Fibroblast of skin of right biceps (primary cell): ENCODE measurements at places on chromosomes 2 and 18.

- no peak for DNase-seq
Observed at GRCh38 chr2:96549967-96550786, 13.6 kb downstream of the ARID5A start.

GRCh38 chr2:215138479-215138878 is at the start of gene ABCA12:
TSS of gene ABCA12 (minus strand) at chr2:215138626. CDS start at chr2:215138208, 418 bp downstream.
- no peak for DNase-seq

GRCh38 chr2:46504685-46505471 is 25.5 kb downstream of the TMEM247 start:
- DNase-seq = no peak

DNA sequence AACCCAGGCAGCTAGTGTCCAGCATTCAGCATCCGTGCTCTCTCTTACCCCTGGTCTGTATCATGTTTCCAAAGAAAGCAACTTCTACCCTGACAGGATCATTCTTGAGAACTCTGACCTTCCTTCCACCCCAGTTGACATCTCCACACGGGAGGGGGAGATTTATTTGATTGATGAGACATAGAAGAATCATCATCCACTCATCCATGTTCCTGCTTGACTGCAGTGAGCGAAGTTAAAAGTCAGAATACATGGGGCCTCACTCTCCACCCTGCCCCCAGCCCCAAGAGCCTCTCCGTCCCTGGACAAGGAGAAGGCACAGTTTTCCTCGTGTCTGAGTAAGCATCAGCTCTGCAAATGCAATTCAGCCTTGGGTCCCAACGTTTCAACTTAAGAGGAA is 356.0 kb upstream of the TNP1 start:
- peak; percentile 63 for DNase-seq

- DNase-seq = no peak
Observed at GRCh38 chr18:8081267-8081666, 514.2 kb downstream of the PTPRM start.

GRCh38 chr2:33375054-33375453 is 101.4 kb upstream of the RASGRP3 start:
- peak; percentile 77 for DNase-seq

DNA sequence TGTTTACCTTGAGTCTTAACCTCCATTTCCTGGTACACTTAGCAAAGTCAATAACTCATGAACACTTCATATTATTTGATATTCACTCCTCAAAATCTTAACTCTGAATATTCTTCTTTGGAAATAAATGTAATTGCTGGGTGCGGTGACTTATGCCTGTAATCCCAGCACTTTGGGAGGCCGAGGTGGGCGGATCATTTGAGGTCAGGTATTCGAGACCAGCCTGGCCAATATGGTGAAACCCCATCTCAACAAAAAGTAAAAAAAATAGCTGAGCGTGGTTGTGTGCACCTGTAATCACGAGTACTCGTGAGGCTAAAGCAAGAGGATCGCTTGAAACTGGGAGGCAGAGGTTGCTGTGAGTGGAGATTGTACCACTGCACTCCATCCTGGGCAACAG is 201.3 kb upstream of the DSEL start:
- DNase-seq = no peak

DNA sequence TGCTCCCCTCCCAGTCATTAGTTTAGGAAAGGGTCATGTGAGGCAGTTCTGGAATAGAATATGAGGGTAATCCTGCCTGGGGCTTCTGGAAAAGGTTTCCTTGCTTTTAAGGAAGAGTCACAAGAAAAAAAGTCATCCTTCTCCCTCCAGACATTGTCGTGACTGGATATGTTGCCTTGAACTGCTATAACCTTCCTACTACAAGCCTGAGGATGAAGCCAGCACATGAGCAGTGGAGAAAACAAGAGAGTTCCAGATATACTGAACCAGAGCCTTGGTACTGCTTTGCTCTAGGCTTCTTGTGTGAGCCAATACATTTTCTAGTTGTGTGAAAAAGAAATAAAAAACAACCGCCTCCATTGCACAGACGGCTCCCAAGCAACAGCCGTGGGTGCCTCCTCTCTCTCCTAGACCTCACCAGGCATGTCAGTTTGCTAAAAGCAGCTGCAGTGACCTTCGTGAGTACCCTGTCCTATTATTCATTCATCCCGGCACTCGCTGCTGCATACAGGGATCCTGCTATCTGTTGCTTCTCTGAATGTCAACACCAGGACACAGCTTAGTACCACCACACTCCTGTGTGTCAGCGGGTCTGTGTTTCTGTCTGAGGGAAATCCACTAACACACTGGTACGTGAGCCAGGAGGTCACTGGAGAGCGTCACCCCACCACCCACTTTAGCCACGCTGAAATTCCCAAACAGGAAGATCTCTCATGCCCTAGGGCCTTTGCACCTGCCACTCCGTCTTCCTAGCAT is 186.7 kb downstream of the KLHL29 start:
- DNase-seq = no peak

DNA sequence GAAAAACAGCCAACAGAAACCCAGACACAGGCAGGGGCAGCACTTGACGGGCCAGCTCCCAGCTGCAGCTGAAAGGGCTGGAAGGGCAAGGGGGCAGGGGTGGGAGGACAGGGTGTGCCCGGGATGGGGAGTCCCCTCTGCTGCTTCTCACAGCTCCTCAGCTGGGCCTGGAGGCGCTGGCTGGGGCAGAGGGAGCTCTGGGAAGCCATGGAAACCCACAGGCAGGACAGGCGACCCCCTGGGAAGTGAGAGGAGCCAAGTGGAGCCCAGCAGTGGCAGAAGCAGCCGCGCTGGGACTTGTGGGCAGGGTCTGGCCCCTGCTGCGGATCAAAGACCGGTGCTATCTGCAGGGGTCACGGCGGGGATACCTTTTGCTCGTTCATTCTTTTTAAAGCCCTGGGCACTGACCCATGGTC is 20.7 kb downstream of the OTOF start:
- no peak for DNase-seq

DNA sequence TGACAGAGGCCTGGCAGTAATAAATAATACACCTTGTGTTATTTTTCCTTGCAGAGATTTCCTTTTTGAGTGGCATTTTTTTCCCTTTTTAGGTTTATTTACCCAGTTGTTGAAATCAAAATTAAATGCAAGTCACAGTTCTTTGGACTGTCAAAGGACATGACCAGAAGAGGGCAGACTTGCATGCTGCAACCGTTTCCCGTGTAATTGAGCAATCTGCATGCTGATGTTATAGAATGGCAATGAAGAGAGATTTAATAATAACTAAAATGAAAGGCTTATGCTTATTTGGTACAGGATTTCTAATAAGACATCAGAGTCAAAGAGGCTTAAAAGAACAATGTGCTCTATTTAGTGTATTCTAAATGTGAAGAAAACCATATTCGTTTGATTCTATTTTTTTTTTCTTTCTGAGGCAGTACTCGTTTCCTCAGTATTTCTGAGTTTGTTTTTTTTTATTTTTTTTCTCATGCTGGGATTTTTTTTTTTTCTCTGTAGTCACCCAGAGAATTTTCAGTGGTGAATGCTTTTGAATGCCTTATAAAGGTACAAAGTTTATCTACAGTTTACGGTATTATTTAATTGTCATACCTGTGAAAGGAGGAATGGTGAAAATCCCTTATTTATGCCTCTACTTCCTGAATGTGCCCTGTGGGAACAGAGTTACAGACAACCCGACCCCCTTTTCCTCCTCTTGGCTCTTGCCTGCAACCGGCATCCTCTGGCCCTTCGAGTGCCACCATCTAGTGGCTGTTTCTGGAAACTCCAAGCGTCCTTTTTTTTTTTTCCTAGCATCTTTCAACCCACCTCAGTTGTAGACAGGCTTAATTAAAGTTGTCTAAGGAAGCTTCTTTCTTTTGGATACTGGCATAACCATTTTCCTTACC is 368.5 kb downstream of the LRRTM1 start:
- DNase-seq = peak; percentile 68

DNA sequence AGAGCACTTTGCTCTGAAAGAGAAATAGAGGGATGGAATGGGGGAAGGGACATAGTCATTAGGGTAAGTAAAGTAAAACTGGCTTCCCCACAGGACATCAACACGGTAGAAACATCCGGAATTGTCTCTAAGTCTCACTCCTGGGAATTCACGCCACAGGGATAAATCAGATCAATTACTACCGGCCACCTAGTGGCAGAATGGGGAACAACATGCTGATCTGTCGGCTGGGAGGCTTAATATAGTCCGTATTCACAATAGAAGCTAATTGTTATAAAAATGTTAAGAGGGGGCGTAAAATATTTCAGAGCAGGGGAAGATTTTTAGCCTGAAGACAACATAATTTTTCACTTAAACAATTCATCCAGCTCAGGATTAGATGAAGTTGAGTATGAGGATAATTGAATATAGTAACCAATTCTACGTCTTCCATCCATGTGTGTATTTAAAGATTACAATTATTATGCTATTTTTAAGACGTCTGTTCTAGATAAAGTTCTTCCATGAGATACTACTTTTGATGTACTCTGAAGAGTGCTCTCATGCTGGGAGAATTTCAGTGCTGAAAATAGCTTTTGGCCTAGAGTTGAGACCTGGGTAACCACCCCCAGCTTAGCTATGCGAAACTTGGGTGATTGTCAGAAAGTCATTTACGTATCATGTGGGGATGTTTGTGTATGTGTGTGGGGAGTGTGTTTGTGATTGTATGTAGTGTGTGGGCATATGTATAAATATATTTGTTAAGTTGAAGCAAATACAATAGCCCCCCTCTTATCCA is 65.7 kb downstream of the LRRTM1 start:
- peak; percentile 53 for DNase-seq

- no peak for DNase-seq
Observed at GRCh38 chr2:52036853-52037252, 1004.9 kb upstream of the NRXN1 start.

- DNase-seq = no peak
Observed at GRCh38 chr2:193980599-193980998, 1676.4 kb upstream of the SLC39A10 start.

DNA sequence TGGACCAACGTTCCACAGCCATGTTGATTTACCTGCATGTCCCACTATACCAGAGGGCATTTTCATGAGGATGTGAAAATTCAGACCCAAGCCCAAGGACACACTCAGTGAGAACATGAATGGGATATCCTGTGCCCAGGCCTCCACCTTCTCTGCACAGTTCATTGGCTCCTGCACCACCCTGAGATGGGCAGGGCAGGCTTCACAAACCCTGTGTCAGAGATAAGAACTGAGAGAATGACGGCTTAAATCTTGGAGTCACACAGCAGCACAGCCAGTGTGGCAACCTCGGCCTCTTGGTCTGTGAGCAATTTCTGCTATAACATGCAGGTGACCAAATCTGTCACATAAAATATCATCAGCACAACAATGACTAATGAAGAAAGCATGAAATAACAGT is 71.9 kb downstream of the UXS1 start:
- DNase-seq = no peak

DNA sequence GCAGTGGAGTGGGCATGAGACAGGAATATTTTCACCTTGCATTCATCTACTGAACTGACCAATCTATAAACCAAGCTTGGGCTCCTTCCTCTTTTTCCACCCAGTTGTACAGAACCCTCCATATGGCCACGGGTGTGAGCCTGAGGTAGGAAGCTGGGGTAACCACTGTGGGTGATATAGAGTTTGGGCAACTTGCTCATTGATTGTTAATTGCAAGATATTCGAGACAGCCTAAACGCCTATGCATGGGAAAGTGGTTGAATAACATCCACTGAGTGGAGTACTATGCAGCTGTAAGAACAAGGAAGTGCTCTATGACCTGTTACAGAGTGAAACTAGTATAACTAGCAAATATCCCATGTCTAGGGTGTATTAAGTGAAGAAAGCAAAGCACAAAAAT is 7.3 kb upstream of the VAPA start:
- DNase-seq = no peak

- peak; percentile 66 for DNase-seq
Observed at GRCh38 chr18:23134780-23135549, at the start of gene CABLES1. TSS of gene CABLES1 (plus strand) at chr18:23135485. CDS start at chr18:23135763, 278 bp downstream.

GRCh38 chr2:198817536-198817935 is 640.2 kb downstream of the SATB2 start:
- no peak for DNase-seq

GRCh38 chr2:42909966-42910365 is 117.6 kb upstream of the HAAO start:
- no peak for DNase-seq

DNA sequence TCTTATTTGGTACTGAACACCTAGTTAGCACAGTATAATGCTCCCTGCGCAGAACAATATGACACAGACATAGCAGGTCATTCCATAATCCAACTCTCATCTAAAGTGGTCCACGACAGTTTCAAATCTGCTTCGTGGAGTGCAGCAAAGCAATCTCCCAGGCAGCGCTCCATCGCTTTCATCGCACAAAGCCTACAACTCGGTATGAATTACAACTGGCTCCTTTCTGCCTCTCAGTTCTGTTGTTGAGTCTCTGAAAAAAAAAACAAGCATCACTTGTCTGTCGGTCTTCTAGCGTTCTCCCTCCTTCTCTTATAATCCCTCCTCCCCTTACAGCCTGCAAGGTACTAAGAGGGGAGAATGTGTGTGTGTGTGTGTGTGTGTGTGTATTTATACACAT is 123.5 kb downstream of the FIGN start:
- DNase-seq = no peak

- DNase-seq = no peak
Observed at GRCh38 chr2:129857200-129857599, 122.3 kb upstream of the RAB6C start.

DNA sequence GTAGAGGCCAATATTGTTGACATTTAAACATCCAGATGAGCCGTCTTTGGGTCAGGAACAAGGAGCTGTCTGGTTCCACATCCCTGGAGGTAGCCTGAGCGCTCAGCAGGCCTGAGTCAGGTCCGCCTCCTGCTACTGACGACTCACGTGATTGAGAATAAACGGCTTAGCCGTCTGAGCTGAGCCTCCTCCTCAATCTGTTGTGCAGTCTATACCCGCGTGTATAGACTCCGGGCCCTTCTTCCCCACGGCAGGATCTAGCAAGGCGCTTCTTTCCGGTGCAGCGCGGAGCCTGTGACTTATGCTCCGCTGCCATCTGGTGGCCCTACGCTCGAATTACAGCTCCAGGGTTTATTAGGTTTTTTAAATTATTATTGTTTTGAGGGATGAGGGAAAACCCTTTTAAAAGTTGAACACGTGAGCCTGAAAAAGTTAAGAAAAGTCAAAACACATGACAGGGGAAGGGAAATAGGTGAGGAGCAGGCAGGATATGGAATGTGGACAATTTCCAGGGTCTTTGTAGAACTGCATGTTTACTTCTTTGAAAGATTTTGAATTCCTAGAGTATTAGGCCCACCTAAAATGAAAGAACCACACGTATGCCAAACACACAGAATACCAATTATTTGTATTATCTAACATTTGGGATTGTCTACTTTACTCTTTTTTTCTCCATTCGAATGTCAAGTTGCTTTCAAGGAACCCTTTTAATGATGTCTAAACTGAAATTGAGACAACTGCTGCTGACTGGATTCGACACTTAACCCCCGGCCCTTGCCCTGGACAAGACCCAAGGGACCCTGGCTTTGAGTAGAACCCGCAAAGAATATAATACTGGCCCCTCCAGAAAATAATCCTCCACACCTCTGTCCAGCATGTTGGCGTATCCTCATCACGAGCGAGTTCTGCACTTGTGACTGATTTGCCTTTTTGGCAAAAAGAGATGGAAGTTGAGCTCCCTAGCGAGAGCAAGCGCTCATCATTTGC is 112.4 kb upstream of the ZNF236 start:
- DNase-seq = peak; percentile 63
